Stromal cell of bone marrow (primary cell): ENCODE measurements at places on chromosomes 6 and 20.

GRCh38 chr20:21571841-21572690 is 58.2 kb upstream of the NKX2-2 start:
- DNase-seq, result no peak

GRCh38 chr6:57173886-57174510 is 1.9 kb downstream of the BAG2 start:
- peak; percentile 70 for DNase-seq

DNA sequence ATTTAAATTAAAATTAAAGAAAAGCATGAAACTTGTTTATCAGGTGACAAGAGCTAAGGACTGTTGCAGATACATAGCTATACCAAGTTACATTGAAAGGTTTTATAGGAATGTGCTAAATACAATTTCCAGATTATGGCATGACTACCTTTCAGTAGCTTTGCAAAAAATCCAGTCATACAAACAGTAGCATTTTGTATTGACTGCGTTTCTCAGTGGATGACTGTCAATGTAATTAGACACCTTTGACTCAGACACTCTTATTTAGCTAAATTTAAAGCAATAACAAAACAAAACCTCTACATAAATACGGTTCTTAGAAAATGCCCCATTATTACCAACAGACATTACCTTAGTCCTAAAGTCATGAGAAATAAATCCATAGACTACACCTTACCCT is 275.8 kb upstream of the RUNX2 start:
- DNase-seq, result no peak

GRCh38 chr6:2416128-2416712 is 170.8 kb upstream of the GMDS start:
- DNase-seq, result no peak

DNA sequence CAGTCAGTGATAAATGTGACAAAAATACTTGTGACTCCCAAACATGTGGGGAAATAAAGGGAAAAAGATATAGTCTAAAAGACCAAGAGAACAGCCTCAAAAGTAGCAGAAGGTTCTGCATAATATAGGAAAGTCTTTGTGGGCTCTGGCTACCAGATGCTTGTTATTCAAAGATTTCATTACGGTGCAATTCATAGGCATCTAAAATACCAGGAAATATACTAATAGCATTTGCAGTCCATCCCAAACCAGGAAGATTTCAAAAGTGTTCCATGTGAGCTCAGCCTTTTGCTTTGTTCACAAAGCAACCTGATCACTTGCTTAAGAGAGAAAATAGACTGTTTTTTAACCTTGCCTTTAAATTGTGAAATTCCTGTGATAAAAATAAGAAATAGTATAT is 506.7 kb upstream of the MARCKS start:
- no peak for DNase-seq

DNA sequence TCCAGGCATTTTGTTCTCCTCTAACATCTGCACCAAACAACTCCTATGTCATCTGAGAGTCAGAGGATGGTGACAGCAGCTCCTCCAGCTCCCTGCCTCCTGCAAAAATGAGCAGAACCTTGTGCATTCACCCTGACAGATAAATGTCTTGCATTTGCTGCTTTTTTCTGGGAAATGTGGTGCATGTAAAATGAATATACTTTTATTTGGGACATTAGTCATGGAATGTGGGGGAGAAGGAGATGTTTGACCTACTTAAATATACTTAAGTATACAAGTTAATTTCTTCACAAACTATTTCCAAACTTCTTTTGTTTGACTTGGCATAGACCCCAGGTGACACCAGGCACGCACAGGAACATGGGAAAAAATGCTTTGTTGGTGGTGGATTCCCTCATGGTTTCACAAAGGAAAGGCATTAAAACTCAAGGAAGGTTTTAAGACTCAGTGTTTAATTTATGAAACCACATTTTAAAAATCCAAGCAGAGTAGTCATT is 181.8 kb upstream of the MCHR2 start:
- DNase-seq, result peak; percentile 93

DNA sequence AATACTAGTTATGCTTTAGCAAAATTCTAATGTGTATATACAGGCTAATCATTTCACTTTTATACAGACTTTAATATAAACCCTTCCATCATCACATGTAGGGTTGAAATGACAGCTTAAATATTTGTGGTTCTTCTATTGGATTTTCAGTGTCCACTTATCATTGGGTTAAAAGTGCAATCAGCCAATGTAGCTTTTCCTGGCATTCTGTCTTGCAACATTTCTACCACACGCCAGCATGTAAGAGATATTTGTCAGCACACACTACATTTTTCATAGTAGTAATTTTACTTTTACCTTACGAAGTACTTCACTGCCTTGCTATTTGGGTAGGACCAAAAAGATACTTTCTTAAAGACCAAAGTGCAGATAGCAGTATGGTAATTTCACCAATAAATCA is 252.0 kb downstream of the TBX18 start:
- no peak for DNase-seq

DNA sequence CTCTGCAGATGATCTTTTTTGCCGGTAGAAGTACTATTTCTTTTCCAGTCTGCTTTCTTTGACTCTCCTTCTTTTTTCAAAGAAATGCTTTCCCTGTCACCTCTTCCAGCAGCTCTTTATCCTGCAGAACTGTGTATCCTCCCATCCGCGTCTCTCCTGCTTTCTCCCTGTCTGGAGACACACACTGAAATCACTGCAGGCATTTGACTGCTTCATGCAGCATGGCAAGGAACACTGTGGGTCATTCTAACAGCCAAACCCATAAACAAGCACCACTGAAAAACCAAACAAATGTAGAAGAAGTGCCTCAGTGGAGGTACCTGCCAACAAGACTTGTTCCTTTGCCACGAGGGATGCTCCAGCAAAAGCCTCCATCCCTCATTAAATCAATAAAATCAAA is 403.7 kb upstream of the CITED2 start:
- DNase-seq, result no peak

DNA sequence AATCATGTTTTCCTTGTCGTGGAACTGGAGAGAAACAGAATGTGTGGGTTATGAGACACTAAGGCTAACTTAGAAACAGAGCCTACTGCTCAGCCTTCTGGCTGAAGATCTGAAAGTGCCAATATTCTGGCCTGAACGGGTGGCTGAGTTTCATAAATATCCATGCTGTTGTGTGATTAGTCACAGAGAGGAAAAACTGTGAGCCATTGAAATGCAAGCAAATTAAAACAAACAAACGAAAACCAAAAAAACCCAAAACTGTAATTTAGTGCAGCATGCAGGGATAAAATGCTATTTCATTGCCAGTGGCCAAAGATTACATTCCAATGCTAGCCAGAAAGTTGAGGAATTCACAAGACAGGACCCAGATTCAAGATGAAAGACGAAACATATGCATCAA is 315.1 kb downstream of the UBE3D start:
- DNase-seq, result peak; percentile 61

- DNase-seq, result no peak
These were observed 71.0 kb downstream of the SOX4 start for GRCh38 chr6:21664314-21665109.

DNA sequence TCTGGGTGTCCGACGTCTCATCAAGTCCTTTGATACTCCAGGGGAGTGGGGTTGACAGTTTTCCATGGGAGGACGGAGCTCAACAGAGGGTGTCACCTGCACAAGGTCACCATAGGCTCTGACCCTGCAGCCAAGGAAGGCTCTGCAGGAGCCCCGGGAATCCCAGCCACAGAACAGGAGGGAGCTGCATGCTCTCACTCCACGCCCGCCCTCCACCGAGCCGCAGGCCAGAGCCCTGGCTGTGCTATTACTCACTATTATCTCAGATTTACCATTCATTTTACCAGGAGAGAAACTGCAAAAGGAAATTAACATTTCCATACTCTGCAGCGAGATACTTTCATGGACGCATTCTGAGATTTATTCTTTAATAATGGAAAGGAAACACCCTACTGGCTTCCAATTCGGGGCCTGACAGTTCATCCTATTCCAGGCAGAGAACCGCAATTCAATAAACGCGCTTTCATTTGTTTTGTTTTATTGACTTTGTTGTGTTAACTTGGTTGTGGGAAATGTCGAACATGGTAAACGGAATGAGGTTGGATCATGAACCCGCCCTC is 18.3 kb upstream of the NTSR1 start:
- DNase-seq, result no peak

GRCh38 chr20:33332905-33333456 is 50.0 kb downstream of the BPIFB1 start:
- no peak for DNase-seq

DNA sequence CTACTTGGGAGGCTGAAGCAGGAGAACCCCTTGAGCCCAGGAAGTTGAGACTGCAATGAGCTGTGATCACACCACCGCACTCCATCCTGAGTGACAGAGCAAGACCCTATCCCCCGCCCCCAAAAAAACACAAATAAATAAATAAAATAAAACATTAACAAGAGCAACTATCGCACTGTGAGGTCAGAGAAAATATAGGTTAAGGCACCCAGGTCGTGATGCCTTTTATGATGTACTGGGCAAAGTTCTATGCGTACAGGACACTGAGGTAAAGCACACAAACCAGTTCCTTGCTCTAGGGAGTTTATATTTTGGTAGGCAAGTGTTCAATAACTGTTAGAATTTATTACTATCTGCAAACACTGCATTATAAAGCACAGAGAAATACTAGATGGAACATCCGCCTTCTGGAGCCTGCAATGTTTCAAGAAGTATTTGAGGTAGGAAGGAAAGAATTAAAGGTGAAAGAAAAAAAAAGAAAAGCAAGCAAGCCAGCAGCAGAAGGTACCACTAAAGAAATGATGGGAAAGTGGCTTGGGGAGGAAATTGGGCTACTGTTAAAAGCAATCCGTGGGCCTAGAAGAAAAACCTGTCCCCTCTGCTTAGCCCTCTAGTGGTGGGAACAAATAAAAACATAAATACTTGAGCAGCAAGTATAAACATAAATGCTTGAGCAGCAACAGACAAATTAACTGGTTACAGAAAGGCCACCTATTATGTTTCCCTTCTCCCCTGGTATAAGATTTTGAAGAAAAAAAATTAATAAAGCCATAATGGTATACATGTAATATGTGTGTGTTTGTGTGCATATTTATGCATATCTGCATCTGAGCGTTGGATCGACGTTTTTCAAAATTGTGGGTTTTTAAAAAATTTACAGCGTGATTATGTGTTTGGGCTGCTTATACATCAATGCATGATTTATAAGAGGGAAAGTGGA is 128.0 kb downstream of the PHACTR1 start:
- DNase-seq, result peak; percentile 7

DNA sequence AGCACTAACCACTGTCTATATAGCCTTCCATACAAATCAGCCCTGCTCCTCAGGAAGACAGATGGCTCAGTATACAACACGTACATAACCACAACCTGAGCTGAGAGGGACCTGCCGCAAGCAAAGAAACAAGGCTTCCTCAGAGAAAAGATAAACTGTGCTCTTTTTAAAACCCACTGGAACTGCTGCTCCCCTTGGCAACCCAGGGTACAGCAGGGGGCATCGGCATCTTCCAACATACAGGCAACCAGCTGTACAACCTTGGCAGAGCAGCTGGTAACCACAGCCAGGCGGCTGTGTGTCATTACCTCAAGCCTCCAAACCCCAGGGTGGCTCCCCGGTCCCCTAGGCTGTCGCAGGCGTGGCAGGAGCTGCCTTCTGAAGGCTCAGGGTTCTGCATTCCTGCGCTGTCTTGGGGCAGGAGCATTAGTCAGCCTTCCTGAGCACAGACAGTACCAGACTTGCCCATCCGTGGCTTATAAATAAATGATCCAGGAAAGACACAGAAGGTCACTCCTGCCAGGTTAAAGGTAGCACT is 249.5 kb downstream of the ADGRG6 start:
- DNase-seq, result no peak

GRCh38 chr6:145823328-145823944 is 8.8 kb upstream of the FBXO30 start:
- DNase-seq, result no peak

- peak; percentile 97 for DNase-seq
These were observed 671.4 kb downstream of the RFPL4B start for GRCh38 chr6:113018351-113019151.

- no peak for DNase-seq
These were observed 131.2 kb upstream of the CLDN20 start for GRCh38 chr6:155132617-155133016.

GRCh38 chr20:50417484-50418235 is 92.5 kb upstream of the PTPN1 start:
- no peak for DNase-seq

DNA sequence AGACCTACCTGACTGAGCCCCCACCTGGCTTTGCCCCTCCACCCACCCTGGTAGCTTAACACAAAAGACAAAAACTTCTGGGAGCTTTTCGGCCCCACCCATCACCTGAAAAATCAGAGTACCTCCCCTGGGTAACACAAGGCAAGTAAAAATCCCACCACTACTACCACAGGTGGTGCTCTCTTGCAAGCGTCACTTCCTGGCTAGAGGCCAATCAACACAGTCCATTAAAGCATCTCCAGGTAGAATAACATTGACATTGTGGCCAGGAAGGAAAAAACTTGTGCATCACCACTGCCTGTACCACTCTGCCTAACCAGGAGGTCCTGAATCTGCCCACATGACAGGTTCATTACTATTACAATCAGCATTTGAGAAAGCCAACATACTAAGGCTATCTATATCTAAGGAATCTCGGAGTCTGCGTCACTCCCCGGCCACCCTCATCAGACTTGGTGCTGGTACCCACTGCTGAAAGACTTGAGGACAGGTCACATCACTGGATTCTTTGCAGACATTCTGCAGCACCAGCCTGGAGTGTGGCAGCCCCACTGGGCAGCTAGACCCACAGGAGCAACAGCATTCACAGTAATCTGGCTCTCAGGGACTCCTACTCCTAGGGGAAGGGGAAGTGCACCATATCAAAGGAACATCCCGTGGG is 125.9 kb downstream of the CDK19 start:
- no peak for DNase-seq

GRCh38 chr6:167034056-167034455 is 34.9 kb downstream of the CEP43 start:
- DNase-seq, result no peak

DNA sequence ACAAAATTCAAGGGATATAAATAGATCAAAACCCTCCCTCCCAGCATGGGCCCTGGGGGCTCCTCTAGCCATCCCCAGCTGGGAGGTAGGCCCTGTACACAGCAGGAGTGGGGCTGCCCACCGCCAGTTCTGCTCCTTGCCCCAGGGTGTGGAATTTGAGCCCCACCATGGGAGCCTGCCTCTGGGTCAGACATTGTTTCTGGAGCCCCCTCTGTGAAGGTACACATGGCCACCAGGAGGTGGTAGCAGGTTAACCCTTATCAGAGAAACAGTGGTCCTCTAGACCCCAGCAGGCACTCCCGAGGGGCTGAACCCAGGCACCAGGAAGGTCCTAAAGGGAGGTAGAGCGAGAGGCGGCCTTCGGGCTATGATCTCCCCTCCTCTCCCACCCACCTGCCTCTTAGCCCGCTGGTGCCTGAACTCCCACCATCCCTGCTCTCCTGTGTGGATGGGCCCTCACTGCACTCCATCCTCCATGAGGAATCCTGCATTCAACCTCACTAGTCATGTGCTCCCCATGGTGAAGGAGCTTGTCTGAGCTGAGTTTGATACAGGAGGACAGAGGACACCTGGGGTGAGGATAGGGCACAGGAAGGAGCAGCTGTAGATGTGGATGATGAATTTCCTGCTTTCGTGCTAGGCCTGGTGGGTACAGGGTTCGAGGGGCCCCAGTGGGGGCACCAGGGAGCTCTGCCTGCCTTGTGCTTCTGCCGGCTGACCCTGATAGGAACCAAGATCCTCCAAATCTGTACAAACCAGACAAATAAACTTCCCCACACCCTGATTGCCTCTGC is 114.9 kb downstream of the GRM4 start:
- no peak for DNase-seq

- no peak for DNase-seq
These were observed 92.3 kb downstream of the NFATC2 start for GRCh38 chr20:51450221-51450712.
